Prostate gland (tissue), 2 donors: ENCODE measurements at places on chromosomes 1 and 21. TPM values are rescaled to one million over a fixed set of nuclear protein-coding genes. Genes with fewer than 3 reads are reported as not detected.

Gene SH2D5
- 2.2 TPM for total RNA-seq

DNA sequence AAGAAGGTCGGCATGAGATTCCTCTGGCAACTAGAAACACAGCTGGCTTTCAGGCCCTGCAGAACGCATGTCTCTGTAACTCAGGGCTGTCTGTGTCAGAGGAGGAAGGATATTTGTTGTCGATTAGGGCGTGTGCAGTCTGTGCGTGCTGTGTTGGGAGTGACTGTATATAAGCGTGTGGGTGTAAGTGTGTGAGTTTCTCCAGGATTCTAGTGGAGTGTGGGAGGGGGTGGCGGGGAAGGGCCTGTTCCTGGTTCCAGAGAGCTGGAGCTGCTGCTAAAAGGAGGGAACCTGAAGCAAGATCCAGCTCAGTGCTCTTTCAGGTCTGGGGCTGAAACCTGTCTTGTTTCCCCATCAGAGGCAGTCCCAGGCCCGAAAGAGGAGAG, 74.3 kb downstream of the SLC16A1 start:
- H3K27ac ChIP-seq, result peak overlapping the region; percentile 41
- H3K4me3 ChIP-seq, result no peak overlapping the region
- DNase-seq, result peak; percentile 10
- no peaks in the 10 kb centered on the region for H3K4me1 ChIP-seq
- H3K36me3 ChIP-seq, result no peaks in the 10 kb centered on the region
- H3K27me3 ChIP-seq, result no peaks in the 10 kb centered on the region

- no peak overlapping the region for H3K4me3 ChIP-seq
- DNase-seq, result no peak
- no peak overlapping the region for H3K27ac ChIP-seq
Observed at GRCh38 chr1:81827942-81828341, 27.2 kb downstream of the ADGRL2 start.

Gene OR13G1
- not detected for total RNA-seq

Gene KRTAP11-1
- 0.68 TPM for total RNA-seq

GRCh38 chr21:18477043-18477442, 73.5 kb upstream of the TMPRSS15 start:
- H3K4me3 ChIP-seq, result no peak overlapping the region
- no peak for DNase-seq
- no peak overlapping the region for H3K27ac ChIP-seq

DNA sequence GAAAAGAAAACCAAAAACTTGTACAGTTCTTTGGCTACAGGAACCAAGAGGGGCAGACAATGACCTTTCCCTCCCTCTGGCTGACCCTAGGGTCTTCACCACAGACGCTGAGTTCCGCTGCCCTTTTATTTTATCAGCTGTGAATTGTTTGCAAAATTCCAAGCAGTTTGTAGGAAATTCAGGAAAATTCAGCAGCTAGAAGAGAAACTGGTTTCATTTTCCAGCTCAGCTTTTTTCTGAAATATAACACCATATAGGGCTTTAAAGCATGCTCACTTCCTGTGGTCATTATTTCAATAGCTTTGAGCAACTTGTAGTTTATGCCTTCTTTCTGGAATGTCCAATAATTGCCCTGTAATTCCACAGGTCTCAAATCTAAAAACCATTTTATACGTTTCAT, 5.5 kb upstream of the PIK3R3 start:
- no peaks in the 10 kb centered on the region for H3K36me3 ChIP-seq
- DNase-seq, result no peak
- H3K4me3 ChIP-seq, result no peak overlapping the region
- no peaks in the 10 kb centered on the region for H3K4me1 ChIP-seq
- no peaks in the 10 kb centered on the region for H3K27me3 ChIP-seq
- H3K27ac ChIP-seq, result peak overlapping the region; percentile 19

- no peaks in the 10 kb centered on the region for H3K27me3 ChIP-seq
- no peaks in the 10 kb centered on the region for H3K36me3 ChIP-seq
- no peak for DNase-seq
- H3K4me1 ChIP-seq, result peaks cover 41% of the 10 kb centered on the region
- no peak overlapping the region for H3K4me3 ChIP-seq
Observed at GRCh38 chr1:54310439-54311328, 95.5 kb downstream of the SSBP3 start.

GRCh38 chr1:22104865-22105437, 37.9 kb downstream of the WNT4 start:
- no peaks in the 10 kb centered on the region for H3K27me3 ChIP-seq
- H3K4me1 ChIP-seq, result no peaks in the 10 kb centered on the region
- no peaks in the 10 kb centered on the region for H3K36me3 ChIP-seq
- no peak overlapping the region for H3K27ac ChIP-seq
- DNase-seq, result no peak
- no peak overlapping the region for H3K4me3 ChIP-seq
